ENCODE measurements at places on chromosomes 12 and 14.

DNA sequence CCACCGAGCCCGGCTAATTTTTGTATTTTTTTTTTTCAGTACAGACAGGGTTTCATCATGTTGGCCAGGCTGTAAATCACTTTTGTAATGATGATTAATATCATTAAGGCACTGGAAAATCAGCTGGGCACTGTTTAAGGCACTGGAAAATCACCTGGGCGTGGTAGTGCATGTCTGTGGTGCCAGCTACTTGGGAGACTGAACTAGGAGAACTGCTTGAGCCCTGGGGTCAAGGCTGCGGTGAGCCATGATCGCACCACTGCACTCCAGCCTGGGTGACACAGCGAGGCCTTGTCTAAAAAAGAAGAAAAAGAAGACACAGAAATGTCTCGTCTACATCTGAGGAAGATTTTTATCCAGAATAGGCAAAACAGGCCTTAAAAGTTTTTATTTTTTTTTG is 12.7 kb downstream of the SLC11A2 start:
- DNase-seq, result no peak

DNA sequence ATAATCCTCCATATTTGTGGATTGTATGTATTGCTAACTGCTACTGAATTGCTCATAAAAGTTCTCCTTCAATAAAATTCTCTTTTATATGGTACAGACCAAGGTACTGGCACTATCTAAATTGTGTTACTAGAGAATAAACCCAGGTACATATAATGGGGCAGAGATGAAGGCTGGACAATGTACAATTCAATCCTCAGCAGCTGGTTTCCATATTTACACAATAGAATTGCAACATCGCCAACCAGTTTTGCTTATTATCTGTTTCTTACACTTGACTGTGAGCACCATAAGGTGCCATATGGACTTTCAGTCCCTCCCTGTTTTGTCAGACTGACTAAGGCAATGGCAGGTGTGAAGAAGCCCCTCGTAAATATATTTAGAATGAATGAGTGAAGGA is 18.1 kb downstream of the KITLG start:
- no peak for DNase-seq

- no peak for DNase-seq
These were observed 4.9 kb upstream of the NECAP1 start for GRCh38 chr12:8077207-8077606.

GRCh38 chr12:92961949-92962348 is 32.9 kb upstream of the EEA1 start:
- DNase-seq, result no peak

Measured in NCI-H2029 (cell line).